CD14-positive monocyte (primary cell): ENCODE measurements at places on chromosomes 6 and 20. TPM values are rescaled to one million over a fixed set of nuclear protein-coding genes. Genes with fewer than 3 reads are reported as not detected.

GRCh38 chr6:40378725-40379074 is 208.5 kb downstream of the LRFN2 start:
- DNase-seq: no peak

Gene PSORS1C1
- not detected for polyA plus RNA-seq

DNA sequence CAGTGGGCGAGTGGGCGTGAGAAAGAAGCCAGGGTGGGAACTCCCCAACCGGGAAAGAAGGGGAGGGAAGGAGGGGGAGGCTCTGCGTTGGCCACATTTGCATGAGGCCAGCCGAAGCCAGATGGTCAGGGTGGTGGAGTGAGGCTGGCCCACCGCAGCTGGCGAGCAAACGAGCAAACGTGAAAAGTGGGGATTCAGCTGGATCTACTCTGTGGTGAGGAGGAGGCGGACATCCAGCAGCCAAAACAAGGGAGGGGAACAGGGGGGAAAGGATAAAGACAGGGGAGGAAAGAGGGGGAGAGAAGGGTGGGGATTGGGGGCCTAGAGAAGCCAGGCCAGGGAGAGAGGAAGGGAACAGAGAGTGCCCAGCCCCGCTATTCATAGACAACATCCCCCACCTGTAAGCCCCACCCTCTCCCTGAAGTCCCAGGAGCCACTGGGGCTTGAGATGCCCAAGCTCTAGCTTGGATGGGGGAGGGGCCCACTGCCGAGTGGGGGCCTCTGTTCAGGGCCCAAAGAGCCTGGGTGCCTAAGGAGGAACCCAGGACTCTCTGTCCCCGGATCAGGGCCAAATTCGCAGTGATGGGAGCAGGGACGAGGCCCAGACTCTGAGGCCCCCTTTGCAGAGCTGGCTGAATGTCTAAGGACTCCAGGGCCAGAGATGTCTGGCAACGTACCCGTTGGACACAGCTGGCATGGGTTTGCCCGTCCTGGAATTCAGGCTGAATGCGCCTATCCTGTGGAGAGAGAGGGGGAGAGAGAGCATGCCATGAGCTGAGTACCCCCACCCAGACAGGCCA is 45.1 kb downstream of the CPNE5 start:
- DNase-seq: no peak

Gene SLPI
- 0.71 TPM for polyA plus RNA-seq

Gene ACTL10
- polyA plus RNA-seq: 1.2 TPM

DNA sequence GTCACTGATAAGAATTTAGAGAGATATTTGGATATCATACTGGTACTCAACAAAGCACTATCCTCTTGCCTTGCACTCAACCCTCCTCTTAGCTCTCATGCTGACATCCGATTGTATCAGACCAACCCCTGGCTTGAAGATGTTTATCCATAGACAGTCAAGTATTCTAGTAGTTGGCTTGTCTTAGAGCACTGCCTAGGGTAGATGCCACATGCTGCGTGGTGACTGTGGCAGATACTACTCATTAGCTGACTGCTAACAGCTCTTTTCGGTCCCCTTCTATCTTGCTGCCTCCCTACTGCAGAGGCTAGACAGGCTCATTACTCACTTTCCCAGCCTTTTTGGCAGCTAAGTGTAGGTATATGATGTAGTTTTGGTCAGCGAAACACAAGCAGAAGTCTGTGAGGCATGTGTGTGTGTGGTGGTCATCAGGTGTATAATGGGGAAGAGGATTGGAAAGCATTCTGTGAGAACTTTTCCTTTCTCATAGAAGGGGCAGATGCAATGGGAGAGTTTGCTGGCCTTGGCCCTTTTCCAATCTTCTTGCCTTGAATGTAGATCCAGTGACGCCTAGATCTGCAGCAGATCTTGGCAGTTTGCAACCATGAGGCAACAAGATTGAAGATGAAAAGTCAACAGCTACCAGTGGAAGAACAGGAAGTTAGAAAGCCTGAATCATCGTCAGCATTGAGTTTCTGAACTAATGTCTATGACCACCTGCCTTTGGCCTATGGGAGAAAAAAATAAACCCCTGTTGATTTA is 4.4 kb upstream of the IFNGR1 start:
- DNase-seq: peak; percentile 98

Gene PNPLA1
- 3.8 and 4.3 TPM in 2 replicates for polyA plus RNA-seq

DNA sequence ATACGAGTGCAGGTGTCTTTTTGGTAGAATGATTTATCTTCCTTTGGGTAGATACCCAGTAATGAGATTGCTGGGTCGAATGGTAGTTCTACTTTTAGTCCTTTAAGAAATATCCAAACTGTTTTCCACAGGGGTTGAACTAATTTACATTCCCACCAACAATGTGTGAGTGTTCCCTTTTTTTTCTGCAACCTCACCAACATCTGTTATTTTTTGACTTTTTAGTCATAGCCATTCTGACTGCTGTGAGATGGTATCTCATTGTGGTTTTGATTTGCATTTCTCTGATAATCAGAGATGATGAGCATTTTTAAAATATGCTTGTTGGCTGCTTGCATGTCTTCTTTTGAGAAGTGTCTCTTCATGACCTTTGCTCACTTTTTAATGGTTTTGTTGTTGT is 1.9 kb upstream of the ZNF831 start:
- DNase-seq: no peak

Gene FAM83C
- not detected for polyA plus RNA-seq

Gene FAM210B
- 41.3 TPM for polyA plus RNA-seq

DNA sequence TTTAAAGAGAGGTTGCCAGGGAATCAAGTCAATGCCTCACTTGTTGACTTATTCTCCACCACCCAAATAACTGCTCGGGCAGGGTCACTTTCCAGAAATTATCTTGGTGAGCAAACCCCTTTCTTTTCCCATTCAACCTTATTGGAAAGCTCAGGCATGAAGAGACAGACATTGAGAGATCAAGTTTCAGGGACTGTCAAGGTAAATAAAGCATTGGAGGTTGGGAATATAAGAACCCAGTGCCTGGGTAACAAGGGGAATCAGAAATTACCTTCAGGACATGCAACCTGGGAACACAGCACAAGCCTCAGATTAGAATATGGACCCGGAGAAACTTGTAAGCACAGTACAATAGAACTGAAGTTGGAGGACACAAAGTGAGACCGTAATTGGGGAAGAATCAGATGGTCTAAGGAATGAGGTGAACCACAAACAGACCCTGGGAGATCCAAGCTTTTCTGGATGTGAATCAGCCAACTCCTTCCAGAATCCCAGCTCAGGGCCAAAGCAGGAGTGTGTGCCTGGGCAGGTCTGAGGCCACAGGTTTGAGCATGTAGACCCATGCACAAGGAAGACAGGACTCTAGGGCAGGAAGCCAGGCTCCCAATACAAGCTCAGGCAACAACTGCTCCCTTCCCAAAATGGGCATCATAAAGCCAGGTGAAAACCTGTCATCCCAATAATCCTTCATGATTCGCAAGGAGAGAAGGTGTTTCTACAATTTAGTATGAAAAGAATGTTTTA is 512.8 kb downstream of the MAFB start:
- no peak for DNase-seq

DNA sequence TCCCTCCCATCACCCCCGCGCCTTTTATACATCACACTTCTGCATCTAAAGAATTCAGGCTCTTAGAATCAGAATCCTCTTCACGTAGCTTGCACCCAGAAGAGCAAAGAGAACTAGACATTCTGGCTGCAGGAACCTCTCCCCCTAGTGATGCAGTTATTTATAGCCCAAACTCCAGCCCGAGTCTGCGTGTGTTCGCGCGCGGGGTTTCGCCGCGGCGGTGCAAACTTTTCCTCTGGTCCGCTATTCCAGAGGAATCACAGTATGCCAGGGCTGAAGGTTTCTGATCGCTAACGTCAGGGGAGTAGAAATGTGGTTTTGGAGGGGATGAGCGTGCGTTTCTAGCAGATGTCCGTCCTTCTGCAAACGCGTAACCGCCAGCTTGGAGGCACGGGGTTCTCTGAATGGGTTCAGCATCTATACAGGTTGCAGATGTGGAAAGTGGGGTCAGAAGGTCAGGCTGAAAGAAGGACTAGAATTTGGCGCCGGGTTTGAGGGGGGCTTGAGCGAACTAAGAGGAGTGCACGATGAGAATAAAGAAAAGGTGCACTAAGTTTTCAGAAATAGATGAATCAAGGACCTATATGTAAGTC is 1.8 kb downstream of the EPHA7 start:
- no peak for DNase-seq

DNA sequence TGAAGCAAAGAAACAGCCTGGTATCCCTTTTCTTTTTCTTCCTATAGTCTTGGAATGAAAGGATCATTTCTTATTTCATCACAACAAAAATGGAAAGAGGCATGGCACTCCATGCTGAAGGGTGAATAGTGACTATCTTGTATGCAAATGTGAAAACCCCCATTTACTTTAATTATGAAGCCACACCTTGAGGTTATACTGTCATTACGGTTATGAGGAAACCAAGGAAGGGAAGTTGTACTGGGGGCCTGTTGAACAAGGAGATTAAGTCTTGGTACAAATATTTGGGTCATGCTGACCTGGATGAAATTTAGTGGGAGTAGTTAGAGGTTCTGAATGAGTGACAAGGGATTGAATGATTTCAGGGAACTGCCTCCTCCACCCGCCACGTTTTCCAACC is 8.7 kb upstream of the STXBP5 start:
- peak; percentile 3 for DNase-seq

- DNase-seq: peak; percentile 89
Measured at GRCh38 chr20:38143646-38144554, 21.2 kb downstream of the TGM2 start.

DNA sequence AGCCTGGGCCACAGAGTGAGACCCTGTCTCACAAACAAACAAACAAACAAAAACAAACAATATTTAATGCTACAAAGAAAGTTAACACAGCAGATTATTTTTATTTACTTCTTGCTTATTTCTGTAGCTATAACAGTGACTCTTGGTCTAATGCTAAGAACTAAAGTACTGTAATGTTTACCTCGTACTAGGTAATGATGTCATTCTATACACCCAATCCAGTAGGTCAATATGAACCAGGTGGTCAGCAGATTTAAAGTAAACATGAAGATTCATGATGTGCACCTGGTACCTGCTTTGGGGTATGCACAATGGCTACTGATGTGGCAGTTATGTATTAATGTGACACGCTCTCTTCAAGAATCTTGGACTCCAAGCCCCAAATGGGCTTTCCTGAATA is 36.6 kb upstream of the CARMIL1 start:
- DNase-seq: no peak

- DNase-seq: no peak
Measured at GRCh38 chr6:31691078-31691463, 10.2 kb upstream of the LY6G5C start.

DNA sequence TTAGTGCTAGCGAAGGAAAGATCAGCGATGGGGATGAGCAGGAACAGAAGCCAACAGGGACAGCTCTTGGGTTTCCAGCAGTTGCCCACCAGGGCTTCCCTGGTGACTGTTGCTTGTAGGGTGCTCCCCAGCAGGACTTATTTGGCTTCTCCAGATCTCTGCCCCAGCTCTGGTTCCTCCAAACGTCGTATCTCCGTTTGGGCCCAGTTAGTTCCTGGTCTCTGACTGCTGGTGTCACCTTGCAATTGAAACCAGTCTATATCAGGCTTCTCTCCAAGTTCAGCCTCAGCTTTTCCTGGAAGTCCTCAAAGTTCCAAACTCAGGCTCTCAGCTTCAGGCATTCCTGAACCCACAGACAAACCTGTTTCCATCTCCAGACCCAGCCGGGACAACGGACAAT is 70.8 kb upstream of the NXT1 start:
- no peak for DNase-seq

- peak; percentile 62 for DNase-seq
Measured at GRCh38 chr6:136347847-136348246, 58.2 kb upstream of the BCLAF1 start.

Gene NECAB3
- polyA plus RNA-seq: 1.3 TPM

GRCh38 chr20:56418385-56418861 is 6.4 kb downstream of the CASS4 start:
- no peak for DNase-seq

DNA sequence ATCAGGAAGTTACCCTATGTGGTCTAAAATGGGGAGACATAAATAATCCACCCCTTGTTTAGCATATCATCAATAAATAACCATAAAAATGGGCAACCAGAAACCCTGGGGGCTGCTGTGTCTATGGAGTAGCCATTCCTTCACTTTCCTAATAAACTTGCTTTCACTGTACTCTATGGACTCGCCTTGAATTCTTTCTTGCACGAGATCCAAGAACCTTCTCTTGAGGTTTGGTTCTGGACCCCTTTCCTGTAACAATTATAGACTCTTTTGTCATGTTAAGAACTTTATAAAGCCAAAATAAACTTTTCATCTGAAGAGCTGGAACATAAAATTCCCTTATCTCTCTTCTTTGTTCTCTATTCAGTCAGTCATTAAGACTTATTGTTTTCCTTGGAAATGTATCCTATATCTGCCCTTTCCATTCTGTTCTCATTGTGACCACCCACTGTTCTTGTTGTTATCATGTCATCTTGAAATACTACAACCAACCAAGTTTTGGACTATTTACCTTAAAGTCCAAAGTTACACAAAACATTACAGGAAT is 29.3 kb upstream of the ZBTB24 start:
- no peak for DNase-seq

DNA sequence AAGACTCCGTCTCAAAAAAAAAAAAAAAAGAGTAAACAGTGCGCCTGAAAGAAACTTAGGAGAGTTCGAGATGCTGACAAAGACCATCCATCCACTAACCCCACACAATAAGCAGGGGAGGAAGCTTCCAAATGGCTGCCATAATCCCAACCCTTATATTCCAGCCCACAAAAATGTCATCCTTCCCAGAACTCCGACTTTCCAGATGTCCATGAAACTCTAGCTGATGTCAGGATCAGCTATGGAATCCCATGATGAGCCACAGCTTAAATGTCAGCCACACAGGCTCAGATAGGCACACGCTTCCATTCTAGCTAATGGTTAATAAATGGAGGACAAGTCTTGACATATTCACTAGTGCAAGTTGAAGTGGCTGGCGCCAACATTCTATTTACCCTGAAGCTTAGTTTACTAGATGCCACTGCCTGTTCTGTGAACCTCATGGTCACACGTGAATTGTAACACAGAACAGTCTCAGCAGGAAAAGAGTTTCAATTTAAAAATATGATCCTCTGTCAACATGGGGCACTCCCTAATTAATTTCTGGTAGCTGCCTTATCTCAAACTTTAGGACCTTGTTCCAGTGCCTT is 75.5 kb downstream of the FOXF2 start:
- DNase-seq: no peak

DNA sequence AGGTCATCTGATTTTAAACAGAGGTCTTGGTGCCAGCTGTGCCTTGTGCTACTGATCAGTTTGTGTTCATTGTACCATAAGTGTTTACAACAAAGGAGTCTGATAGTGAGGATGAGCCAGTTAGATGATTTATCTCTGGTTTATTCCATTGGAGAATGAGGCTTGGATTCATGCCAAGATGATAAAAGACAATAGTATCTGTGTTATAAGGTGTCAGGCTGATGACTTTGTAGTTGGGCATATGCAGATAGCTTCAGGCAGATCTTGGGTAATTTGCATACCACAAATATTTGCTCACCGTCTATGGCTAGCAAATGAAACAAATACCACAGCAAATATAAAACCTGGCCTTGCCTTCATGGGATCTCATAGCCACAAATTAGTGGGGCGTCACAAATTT is 43.3 kb upstream of the PHACTR2 start:
- no peak for DNase-seq

GRCh38 chr20:3551681-3552434 is 81.0 kb downstream of the ATRN start:
- DNase-seq: no peak

Gene CCN5
- not detected for polyA plus RNA-seq

- peak; percentile 97 for DNase-seq
Measured at GRCh38 chr20:50146732-50147662, 6.5 kb downstream of the PEDS1 start.

Gene RBPJL
- not detected for polyA plus RNA-seq
